ENCODE measurements at places on chromosomes 11 and 22.

DNA sequence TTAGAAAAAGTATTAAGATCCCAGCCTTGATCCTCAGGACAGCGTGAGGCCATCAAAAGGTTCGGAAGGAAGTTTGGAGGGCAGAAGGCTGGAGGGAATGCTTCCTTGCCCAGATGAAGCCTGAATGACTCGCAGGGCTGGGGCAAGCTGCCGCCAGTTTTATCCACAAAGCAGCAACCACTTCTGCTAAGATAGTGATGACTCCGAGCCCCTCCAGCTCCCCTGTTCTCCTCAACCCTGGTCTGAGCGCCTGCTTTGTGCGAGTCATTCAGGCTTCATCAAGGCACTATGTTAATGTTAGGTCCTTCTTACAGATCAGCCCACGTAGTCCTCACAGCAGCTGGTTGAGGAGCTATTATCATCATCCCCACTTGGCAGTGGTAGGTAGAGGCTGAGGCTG lies 158.8 kb downstream of the COMMD9 start:
- DNase-seq: no peak

DNA sequence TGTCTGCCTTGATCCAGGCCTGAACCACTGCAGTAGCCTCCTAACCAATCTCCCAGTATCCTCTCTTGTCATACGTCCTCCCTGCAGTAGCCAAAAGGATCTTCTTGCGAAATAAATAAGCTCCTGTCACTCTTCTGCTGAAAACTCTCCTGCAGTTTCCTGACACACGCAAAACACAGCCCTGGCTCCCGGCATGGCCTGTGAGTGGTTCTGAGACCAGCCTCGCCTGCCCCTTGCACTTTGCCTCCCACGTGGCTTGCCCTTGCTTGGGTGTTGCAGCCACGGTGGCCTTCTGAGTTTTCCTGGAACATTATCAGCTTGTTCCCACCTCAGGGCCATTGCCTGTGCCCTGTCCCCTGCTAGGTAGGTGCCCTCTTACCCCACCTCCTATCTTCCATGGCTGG lies 7.2 kb downstream of the ZC3H7B start:
- DNase-seq: no peak

GRCh38 chr11:123264431-123264780 lies 69.4 kb upstream of the CLMP start:
- DNase-seq: no peak

DNA sequence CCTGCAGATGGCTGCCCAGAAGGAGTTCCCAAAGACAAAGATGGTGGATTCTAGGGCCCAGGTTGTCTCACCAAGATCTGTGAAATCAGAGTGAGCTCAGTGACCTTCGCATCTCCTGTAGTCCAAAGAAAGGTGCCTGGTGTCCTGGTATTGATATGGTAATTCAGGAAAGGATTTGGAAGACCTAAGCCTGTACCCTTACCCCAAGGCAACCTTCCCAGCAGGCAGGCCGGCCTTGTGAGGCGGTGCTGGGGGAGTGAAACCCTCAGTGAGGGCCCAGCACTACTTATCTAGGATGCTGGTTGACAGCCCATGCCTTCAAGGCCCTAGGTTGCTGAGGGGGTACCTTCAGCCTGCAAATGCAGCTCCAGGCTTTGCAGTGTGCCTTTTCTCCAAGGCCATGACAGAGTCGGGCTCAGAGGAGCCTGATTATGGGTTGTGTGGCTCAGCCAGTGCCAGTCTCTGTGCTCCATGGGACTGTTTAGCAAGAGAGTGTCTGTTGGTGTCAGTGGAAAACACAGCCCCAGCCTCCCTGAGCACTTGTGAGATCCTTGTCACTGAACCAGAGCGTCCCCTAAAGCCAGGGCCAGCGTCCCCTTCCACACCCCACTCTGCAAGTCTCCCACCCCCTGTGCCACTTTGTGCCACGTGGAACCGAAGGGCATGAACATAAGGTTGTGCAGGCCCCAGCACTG lies 72.8 kb upstream of the MYOD1 start:
- DNase-seq: no peak

DNA sequence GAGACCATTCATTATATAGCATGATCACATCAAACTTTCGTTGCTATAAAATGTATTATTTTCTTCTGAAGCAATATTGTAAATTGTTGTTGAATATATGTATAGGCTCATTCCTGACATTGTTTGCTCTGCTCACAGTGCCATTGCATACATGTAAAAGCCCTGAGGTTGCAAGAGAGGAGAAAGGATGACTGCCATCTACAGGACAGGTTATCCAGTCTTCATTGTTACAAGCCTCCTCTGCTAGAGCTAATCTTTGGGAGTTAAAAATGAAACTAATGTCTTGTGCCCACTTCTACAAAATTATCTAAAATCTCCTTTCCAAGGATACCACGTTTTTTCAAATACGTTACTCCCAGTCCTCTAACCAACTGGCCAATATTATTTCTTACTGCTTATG lies 16.4 kb upstream of the OR5AL1 start:
- no peak for DNase-seq

DNA sequence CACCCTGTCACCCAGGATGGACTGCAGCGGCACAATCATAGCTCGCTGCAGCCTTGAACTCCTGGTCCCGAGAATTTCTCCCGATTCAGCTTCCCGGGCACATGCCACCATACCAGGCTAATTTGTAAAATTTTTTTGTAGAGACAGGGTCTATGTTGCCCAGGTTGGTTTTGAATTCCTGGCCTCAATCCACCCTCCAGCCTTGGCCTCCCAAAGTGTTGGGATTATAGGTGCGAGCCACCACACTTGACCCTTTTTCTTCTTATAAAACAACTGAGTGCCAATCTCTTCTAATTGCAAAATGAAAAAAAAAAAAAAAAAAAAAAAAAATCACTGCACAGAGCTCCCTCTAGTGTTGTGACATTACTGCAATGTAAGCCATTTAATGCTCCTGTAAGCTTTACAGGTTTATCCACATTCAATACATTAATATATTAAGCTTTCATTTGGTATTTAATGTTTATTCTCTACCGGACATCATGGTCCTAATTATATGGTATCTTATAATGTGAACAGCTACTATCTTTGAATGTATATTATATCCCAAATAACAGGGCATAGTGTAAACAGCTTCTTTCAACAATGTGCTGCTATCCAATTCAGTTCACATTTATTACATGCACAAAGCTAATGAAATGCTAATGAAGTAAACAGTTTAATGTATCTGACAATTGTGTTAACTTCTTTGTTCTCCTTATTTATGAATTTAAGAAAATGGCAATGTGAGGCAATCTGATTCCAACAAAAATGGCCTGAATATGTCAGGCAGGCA lies 44.6 kb downstream of the COPB1 start:
- no peak for DNase-seq

- DNase-seq: no peak
Observed at GRCh38 chr11:125394296-125394695, 101.8 kb downstream of the FEZ1 start.

DNA sequence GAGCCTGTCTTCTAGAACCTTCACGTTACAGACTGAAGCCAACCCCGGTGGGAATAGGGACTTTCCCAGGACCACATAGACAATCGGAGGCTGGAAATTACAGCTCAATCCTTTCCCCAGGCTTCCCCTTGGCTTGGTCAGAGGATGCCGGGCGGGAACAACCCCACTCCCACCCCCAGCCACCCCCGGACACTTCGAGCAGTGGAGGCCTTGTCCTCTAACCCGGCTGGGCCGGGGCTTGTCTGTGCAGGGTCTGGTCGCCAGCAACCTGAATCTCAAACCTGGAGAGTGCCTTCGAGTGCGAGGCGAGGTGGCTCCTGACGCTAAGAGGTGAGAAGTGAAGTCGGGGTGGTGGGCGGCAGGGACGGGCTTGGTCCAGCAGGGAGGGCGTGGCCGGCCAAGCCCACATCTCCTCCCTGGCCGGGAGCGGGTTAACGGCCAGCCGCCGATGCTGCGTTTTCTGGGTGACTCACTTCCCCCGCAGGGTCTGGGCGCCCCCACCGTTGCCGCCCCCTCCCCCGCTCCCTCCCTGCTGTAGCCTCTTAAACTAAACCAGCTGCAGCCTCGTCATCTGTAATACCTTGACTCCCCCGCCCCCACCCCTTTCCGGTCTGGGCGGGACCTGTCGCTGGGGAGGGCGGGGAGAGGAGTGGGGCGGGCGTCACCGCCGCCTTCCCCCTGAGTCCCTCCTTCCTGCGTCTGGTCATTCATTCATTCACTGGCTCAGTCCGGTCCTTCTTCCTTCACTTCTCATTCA lies 1.5 kb downstream of the LGALS1 start:
- peak; percentile 71 for DNase-seq

- no peak for DNase-seq
Observed at GRCh38 chr11:129790106-129790505, 25.5 kb upstream of the TMEM45B start.

DNA sequence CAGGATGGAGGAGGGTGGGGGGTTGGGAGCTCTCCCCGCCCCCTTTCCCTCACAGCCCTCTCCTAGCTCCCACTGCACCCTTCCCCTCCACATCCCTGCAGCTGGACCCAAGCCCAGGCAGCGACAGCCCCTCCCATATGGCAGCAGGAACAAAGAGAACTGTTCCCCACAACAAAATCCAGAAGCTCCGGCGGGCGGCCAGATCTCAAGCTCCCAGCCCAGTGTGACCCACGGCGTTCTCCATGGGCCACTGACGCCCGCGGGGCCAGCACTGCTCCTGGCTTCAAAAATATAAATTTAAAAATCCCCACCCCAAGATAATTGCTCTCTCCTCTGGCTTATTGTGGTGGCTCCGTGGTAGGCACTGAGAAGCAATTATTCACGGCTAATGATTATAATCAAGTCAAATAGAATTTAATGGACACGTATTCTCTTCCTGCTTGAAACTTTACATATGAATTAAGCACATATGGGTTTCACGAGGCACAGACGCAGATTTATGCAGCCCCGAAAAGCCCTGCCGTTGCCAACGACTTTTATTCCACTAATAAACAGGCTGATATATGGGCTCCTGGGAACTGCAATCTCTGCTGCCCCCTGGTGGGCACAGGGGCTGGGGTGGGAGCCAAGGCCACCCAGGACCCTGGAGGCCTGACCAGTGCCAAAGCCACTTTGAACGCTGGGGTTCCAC lies 17.5 kb downstream of the MACROD1 start:
- no peak for DNase-seq

GRCh38 chr11:61694946-61695706 lies 14.9 kb downstream of the DAGLA start:
- no peak for DNase-seq

DNA sequence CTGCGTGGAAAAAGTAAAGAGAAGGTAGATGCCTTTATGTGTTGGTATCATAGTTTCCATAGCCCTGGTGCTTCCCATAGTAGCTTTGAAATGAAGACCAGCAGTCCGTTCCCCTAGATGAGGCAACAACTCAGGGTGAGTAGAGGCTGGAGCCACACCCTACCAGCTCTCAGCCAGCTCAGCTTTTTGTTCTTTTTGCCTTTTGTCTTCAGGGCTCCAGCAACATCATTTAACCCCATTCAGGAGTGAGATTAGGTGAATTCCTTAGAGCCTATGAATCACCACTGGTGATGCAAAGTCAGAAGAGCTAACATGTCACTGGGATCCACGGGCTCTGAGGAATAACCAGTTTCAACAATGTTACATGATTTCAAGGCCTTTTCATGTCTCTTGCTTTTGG lies 14.0 kb upstream of the SESN3 start:
- no peak for DNase-seq

DNA sequence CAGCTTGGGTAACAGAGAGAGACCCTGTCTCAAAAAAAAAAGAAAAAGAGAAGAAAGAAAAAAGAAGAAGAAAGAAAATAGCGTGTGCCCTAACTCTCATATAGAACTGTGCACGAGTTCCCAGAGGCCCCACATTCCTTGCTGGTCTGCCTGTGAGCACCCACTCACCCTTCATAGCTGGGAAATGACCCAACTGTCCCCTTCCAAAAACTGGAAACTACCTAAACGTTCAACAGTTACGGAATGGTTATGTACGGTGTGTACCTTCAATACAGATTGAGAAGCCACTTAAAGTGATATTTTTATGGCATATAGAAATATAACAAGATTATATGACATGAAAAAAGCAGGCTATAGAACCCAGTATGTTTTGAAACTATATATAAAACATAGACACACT lies 82.0 kb downstream of the PARVA start:
- no peak for DNase-seq

GRCh38 chr11:22459048-22459447 lies 120.9 kb downstream of the SLC17A6 start:
- no peak for DNase-seq

GRCh38 chr22:23784215-23784732 lies 2.5 kb upstream of the SMARCB1 start:
- DNase-seq: no peak

DNA sequence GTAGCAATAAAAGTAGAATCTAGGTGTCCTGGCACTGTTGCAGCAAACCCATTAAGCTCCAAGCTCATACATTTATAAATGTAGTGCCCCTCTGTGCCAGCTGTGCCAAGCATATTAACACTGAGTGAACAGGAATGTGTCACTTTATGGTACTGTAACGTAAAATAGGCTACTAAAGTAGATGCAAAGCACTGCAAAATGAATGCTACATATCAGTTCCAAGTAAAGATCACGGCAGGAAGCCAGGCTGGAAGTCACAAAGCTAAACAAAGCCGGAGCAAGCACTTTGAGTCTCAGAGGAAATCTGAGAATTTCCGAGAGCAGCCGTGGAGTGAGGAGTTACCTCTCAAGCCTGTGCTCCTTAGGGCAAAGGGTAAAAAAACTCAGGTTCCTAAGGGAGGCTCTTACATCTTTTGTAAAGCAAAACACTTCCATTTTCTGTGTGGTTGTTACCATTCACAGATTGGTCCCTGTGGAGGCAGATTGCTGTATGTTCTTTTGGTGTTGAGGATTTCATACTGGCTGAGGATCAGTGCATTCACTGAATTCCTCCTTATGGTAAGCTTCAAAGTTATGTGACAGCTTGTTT lies 85.7 kb downstream of the WNT11 start:
- DNase-seq: no peak

DNA sequence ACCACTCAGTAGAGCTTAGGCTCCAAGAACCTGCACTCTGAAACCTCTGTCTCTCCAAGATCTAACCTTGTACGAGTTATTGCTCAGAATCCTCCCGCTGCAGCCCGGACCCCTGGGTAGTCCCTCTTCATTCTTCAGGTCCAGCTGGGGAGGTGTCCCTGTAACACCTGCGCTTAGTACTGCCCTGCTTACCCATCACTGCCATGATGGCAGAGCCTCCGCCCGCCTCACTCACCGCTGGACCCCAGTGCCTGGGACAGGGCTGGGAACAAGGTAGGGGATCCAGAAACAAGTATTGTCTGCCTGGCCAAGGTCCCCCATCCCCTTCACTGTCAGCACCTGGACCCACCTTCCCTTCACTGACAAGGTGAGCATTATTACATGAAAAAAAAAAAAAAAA lies 50.3 kb downstream of the THAP12 start:
- DNase-seq: no peak

Measured in esophagus squamous epithelium (tissue), 5 donors.